Activated T-cell treated with anti-CD3 and anti-CD28 coated beads for 48 hours (primary cell): ENCODE measurements at places on chromosomes 1 and 21.

- DNase-seq: no peak
These were observed 16.5 kb upstream of the TSPAN2 start for GRCh38 chr1:115105831-115106230.

DNA sequence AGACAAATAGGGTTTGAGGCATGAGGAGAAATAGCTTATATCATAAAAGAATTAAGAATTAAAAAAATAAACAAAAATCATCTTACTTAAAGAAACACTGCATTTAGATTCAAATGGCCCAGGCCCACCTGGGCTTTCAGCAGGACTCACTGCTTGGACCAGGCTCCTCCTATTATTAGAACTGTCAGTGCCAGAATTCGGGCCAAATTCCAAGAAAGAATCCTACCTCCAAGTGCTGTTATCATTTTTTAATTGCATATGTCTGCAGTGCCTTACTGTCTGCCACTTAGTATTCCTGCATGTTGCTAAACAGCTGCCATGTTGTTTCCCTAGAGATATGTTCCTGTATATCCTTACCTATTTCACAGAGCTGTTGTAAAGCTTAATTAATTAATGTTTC, 112.0 kb downstream of the BARHL2 start:
- no peak for DNase-seq

- DNase-seq: no peak
These were observed 126.5 kb downstream of the ADSS2 start for GRCh38 chr1:244325056-244325758.

DNA sequence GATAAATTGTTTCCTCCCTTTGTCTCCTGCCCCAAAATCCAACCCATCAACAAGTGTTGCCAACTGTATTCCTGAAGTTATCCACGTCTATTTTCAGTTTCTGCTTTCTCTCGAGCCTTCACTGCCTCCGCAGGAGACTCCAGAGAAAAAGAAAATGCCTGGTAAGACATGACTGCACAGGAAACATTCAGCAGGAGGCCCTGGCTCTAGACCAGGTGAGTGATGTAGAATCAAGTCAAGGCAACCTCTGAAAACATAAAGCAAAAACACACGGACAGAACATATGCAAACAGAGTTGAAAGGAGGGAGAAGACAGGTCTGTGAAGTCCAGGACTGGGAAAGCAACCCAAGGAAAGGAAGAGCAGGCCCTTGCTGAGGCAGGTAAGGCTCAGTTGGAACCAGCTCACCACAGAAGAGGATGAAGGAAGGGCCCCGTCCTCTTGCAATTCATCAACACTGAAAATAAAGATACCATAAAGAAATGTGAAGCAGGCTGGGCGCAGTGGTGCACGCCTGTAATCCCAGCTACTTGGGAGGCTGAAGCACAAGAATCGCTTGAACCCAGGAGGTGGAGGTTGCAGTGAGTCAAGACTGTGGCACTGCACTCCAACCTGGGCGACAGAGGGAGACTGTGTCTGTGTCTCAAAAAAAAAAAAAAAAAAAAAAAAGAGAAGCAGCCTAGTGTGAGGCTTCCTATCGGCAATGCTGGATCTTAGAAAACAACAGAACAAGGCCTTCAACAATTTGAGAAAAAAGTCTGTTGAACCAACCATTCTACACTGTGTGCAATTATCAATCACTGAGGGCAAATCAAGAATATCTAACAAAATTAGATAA, 8.8 kb downstream of the NOL9 start:
- no peak for DNase-seq

DNA sequence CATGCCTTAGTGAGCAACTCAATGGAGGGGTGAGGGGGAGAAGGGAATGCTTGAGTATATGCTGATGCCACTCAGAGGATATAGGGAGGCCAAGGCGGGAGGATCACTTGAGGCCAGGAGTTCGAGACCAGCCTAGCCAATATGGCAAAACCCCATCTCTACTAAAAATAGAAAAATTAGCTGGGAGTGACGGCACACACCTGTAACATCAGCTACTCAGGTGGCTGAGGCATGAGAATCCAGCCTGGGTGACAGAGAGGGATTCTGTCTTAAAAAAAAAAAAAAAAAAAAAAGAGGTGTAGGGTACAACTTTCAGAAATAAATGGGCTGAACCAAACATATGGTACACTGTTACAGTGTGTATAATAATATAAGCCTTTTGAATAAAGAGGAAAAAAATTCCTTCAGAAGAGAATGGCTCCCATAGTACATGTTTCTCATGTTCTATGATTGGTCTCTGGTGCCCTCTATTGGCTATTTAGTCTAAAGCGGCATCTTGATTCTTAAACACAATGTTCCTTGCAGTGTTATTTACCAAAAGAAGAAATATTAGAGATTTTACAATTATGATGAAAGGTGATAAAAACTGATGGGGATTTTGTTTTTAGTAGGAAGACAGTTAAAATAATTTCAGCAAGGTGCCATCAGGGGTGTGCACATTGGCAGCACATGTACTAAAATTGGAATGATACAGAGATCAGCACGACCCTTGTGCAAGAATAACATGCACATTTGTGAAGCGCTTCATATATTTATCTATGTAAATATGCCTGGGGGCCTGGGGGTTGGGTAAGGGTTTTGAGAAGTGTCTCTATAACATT, 109.8 kb downstream of the PATJ start:
- DNase-seq: no peak
